ENCODE measurements at places on chromosomes 5 and 9. TPM values are rescaled to one million over a fixed set of nuclear protein-coding genes. Genes with fewer than 3 reads are reported as not detected.

The MYOT gene
- polyA plus RNA-seq, result 424 TPM

The SLC46A2 gene
- polyA plus RNA-seq, result 0.31 TPM

The CFAP77 gene
- polyA plus RNA-seq, result not detected

The HTR1A gene
- polyA plus RNA-seq, result not detected

The CHSY3 gene
- polyA plus RNA-seq, result 3.7 TPM

The BRD3 gene
- 90.8 TPM for polyA plus RNA-seq

The PIP5K1B gene
- 3.4 TPM for polyA plus RNA-seq

The RPL37 gene
- polyA plus RNA-seq, result 2,616 TPM

The TRIP13 gene
- 12.8 TPM for polyA plus RNA-seq

The CCDC180 gene
- polyA plus RNA-seq, result 6.1 TPM

The KCNMB1 gene
- polyA plus RNA-seq, result 3.3 TPM

The AGPAT2 gene
- 15.5 TPM for polyA plus RNA-seq

The PCDHGA12 gene
- 1.2 TPM for polyA plus RNA-seq

The CARD9 gene
- polyA plus RNA-seq, result 1.0 TPM

The LTC4S gene
- polyA plus RNA-seq, result 2.6 TPM

The FGFR4 gene
- polyA plus RNA-seq, result 128 TPM

The MAP3K1 gene
- 15.4 TPM for polyA plus RNA-seq

The SOHLH1 gene
- 0.15 TPM for polyA plus RNA-seq

The ZSWIM6 gene
- polyA plus RNA-seq, result 6.4 TPM

The PFN3 gene
- polyA plus RNA-seq, result not detected

The PKD2L2 gene
- 0.44 TPM for polyA plus RNA-seq

The LCP2 gene
- polyA plus RNA-seq, result 5.8 TPM

The ZCCHC10 gene
- polyA plus RNA-seq, result 27.1 TPM

The PCDHA9 gene
- polyA plus RNA-seq, result not detected

The OMD gene
- 6.5 TPM for polyA plus RNA-seq

The PTGS1 gene
- 4.4 TPM for polyA plus RNA-seq

The SLC22A4 gene
- not detected for polyA plus RNA-seq

The TXNDC8 gene
- polyA plus RNA-seq, result not detected

The SARDH gene
- polyA plus RNA-seq, result 4.4 TPM

The HMCN2 gene
- 9.5 TPM for polyA plus RNA-seq

The PRSS3 gene
- polyA plus RNA-seq, result 0.58 TPM

The UCK1 gene
- polyA plus RNA-seq, result 22.1 TPM

The PCDHA5 gene
- polyA plus RNA-seq, result not detected

The SH3TC2 gene
- polyA plus RNA-seq, result 2.0 TPM

The PTRH1 gene
- polyA plus RNA-seq, result 8.8 TPM

The MARCHF11 gene
- polyA plus RNA-seq, result not detected

The MAMDC2 gene
- polyA plus RNA-seq, result 7.4 TPM

The ADGRV1 gene
- not detected for polyA plus RNA-seq

The PCDHB2 gene
- 4.0 TPM for polyA plus RNA-seq

The ZBTB6 gene
- 9.0 TPM for polyA plus RNA-seq

The PCDHGA7 gene
- 1.8 TPM for polyA plus RNA-seq

The ACTBL2 gene
- not detected for polyA plus RNA-seq

The TLX3 gene
- not detected for polyA plus RNA-seq

The SLC6A19 gene
- polyA plus RNA-seq, result not detected

The ABHD17B gene
- polyA plus RNA-seq, result 27.6 TPM

The FOXD4 gene
- polyA plus RNA-seq, result 1.2 TPM

The EIF4E1B gene
- not detected for polyA plus RNA-seq

The FAM120A gene
- 59.6 TPM for polyA plus RNA-seq

The SAPCD2 gene
- 5.0 TPM for polyA plus RNA-seq

The XPA gene
- polyA plus RNA-seq, result 24.1 TPM

The BAAT gene
- 0.43 TPM for polyA plus RNA-seq

The SLC6A7 gene
- polyA plus RNA-seq, result 0.52 TPM

The CCL28 gene
- 0.15 TPM for polyA plus RNA-seq

Data from muscle of arm (tissue), 14 donors.